CD14-positive monocyte (primary cell): ENCODE measurements at places on chromosomes 3 and 15.
A peak's percentile ranks its signal among the peaks of the same experiment; 100 is the strongest.

DNA sequence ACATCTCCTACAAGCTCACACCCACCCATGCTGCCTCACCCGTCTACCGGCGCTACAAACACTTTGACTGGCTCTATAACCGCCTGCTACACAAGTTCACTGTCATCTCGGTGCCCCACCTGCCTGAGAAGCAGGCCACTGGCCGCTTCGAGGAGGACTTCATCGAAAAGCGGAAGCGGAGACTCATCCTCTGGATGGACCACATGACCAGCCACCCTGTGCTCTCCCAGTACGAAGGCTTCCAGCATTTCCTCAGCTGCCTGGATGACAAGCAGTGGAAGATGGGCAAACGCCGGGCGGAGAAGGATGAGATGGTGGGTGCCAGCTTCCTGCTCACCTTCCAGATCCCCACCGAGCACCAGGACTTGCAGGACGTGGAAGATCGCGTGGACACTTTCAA, 2.1 kb downstream of the SNX33 start:
- no peak for DNase-seq

DNA sequence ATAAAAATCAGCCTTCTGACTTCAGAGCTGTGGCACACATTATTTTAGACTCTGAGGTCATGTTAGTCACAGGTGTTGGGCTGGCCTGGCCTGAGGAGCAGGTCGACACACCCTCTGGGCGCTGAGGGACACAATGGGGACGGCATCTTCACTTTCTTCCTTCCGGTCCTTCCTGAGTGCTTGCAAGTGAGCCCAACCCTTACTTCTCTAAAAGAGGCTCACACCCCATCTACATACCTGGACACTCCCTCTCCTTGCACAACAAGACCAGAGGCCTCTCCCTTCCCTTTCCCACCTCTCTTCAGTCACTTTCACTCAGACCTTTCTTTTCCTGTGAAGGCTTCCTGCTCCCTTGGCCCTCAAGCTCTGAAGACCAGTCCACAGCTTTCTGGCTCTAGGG, 85.4 kb downstream of the XXYLT1 start:
- no peak for DNase-seq

DNA sequence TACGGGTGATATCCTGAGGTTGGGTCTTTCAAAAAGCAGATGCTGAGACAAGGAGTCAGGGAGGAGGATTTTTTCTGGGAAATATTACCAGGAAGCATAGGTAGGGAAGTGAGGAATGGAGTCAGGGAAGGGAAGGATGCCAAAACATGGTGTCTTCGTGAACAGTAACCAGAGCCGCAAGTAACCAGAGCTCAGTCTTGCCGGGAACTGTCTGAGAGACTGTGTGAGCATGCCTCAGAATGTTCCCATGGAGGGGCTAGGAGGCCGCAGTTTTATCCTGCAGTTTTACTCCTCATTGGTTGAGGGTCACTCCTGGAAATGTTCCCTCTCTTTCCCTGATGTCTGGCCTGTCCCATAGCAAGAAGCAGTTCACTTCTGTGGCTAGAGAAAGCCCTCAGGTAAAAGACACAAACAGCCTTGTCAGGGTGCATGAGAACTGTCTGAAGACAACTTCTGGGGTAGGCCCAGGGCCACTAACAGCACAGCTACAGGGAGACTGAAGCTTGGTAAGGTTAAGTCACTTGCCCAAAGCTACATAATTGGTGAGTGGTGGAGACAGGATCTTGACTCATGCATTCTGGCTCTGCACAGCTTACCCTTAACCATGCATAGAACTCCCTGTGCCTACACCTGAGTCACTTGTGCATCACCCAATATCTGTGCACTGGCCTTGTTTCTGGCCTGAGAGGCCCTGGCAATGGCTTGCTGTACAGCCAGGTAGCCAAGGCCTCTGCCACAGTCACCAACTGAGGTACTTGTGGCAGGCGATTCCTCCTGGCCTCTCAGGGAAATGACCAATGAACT, 76.3 kb upstream of the FRMD4B start:
- DNase-seq = no peak

GRCh38 chr3:32596909-32597369, 26.3 kb upstream of the DYNC1LI1 start:
- no peak for DNase-seq

DNA sequence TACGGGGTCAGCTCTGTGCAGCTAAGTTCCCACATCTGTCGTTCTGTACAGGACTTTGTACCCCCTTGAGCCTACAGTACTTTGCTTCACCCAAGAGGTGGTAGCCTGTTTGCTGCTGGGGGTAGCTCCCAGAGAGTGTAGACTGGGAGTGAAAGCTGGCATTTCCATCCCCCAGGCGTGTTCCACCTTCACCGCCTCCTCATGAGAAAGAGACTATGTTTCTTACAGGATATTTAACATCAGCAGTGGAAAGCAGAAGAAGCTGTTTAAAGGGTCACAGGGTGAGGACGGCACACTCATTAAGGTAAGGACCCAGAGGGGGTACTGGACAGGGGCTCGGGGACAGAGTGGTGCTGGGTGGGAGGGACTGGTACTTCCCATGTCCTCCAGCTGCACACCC, 10.1 kb upstream of the JMJD7 start:
- no peak for DNase-seq

- no peak for DNase-seq
Observed at GRCh38 chr3:131174752-131175151, 148.1 kb downstream of the NEK11 start.

DNA sequence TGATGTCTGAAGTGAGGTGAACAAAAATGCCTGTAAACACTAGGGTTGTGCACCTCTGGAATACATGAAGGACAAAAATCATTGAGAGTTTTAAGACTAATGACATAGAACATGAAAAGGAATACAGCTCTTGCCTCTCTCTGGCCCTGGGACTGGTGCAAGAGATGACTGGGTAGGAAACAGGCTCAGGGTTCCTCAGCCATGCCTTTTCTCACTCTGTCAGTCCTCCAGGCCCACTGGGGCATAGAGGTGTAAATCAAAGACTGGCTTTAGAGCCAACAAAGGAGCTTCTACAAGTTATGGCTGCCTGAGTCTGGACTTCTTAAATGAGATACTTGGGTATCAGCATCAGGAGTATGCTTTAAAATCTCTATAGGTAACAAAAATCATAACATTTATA, 554.7 kb upstream of the KCNMB2 start:
- DNase-seq = no peak

DNA sequence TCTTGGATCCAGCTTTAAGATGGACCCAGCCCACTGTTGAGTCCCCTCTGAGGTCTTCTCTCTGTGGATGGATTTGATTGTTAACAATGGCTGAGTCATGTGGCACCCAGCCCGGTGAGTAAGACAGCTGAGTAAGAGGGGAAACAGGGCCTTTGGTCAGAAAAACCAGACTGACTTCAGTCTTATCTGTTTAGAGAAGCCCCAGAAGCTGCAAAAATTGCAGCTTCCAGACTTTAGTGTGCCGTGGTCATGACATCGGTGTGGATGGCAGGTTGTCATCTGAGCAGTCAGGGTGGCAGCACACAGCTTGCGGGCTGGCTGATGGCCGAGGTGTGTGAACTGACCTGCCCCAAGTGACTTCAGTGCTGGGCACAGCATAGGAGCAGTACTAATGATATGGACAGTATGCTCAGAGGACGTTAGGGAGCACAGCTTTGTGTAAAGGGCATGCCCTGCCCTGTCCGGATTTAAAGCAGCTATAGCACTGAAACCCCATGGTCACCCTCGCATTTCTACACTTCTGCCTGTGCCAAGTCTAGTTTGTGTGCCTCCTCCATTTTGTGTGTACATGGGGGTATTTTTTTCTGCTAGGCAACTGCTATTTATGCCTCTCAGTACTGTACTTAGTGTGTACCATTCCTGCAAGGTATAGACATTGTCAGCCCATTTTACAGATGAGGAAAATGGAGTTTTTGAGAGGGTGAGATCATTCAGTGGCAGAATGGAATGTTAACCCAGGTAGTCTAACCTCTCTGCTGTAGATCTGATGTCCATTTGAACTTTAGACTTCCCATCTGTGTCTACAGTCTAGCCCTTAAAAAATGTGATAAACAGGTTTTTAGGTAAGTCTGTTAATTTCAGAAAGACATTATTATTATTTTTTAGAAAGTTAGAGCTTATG, 44.4 kb downstream of the FLNB start:
- DNase-seq = peak; percentile 85

GRCh38 chr15:65922621-65923020, 53.3 kb downstream of the RAB11A start:
- DNase-seq = no peak

GRCh38 chr3:187902936-187903335, 157.7 kb upstream of the BCL6 start:
- peak; percentile 58 for DNase-seq

DNA sequence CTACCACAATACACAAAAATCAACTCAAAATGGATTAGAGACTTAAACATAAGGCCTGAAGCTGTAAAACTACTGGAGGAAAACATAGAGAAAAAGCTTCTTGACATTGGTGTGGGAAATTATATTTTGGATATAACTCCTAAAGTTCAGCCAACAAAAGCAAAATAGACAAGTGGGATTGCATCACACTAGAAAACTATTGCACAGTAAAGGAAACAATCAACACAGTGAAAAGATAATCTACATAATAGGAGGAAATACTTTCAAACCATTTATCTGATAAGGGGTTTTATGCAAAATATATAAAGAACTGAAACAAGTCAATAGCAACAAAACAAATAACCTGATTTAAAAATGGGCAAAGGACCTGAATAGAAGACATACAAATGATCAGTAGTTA, 37.6 kb upstream of the TP63 start:
- no peak for DNase-seq

DNA sequence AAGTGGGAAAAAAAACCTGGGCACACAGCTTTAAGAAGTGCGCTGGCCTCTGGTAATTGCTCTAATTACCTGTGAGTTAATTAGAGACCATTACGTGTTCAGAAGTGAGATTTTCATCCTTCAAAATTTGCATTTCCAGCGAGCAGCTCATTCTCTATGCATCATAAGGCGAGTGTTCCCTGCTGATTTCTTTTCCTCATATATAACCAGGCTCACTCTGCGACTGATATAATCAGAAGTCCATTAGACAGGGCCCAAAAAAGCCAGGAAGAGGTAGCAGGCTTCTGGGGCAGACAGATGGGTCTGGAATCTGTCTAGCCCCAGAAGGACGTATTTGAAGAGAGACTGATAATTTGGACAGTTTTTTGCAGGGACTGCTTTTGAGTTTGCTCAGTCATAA, 158.7 kb downstream of the MTHFS start:
- no peak for DNase-seq

DNA sequence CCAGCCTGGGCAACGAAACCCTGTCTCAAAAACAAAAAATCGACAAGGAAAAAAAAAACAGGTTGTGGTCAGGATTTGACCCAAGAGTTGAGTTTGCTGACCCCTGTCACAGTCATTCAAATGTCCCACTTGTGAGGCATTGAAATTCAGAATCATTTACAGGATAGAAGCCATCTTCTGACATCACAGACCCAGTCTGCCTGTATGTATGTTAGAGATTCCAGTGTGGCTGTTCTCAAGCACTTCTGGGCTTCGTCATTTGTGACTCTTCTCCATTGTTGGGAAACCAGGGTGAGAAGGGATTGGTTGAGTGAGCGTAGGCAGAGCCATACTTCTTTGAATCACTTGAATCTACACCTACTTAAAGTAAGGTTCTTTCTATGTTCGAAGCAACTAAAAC, 57.1 kb downstream of the LMLN start:
- no peak for DNase-seq

GRCh38 chr15:31408724-31409123, 82.1 kb downstream of the KLF13 start:
- DNase-seq = no peak

DNA sequence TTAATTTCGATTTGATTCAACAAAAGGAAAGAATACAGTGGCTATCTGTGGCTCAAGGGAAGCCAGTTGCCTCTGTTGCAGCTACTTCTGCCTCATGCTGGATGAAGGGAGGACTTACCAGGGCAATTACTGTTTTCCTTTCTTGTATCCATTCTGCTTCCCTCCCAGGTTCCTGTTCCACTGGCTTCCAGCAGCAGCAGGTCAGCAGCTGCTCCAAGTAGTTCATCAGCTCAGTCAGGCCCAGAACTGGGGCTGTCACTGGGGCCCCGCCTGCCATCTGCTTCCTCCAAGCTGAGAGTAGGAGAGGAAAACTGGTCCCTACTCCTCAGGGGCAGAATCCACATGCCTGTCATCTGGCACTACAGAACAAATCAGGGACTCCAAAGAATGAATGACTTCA, 48.6 kb upstream of the ULK4 start:
- no peak for DNase-seq

DNA sequence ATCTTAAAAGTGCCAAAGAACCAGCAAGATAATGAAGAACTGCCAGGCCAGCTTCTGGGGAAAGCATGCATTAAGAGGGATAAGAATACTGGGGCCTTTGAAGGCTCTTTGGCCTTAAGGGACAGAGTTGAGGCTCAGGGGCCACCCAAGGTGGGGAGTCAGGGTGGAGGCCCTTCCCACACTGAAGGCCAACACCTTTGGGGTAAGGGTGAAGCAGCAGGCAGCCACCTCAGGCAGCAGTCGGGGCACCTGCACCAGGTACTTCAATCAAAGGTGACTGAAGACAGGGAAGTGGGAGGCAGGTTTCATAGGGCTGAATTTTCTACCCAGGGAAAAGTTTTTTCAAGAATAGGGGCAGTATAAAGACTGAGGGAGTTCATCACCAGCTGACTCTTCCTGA, 87.7 kb upstream of the KLF13 start:
- no peak for DNase-seq

- DNase-seq = no peak
Observed at GRCh38 chr3:153618176-153618575, 456.1 kb downstream of the RAP2B start.

GRCh38 chr3:14514323-14514720, 25.8 kb downstream of the GRIP2 start:
- DNase-seq = no peak

GRCh38 chr15:37873336-37873735, 61.1 kb upstream of the TMCO5A start:
- DNase-seq = no peak

GRCh38 chr3:186107215-186108105, 1.4 kb downstream of the ETV5 start:
- peak; percentile 42 for DNase-seq

DNA sequence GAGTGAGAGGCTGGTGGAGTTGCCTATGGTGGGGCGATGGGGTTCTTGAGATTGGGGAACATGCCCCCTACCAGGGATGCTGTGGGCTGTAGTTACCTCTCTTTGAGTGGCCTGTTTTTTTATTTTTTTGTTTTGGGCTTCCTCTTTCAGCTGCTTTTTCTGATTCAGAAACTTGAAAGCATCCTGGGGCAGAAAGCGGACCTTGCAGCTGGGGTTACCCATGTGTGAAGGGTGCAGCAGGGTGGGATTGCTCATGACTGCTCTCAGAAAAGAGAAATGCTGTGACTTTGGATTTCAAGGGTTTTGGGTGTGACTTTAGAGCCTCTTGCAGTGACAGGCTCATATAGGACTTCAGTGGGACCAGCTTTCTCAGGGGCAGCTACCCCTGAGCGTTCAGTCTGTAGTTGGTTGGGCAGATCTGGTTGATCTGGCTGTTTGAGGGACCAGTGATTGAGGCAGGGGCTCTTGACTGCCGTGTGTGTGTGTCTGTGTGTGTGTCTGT, 1.8 kb downstream of the LIMD1 start:
- peak; percentile 85 for DNase-seq

- DNase-seq = no peak
Observed at GRCh38 chr15:83695901-83696425, 42.0 kb downstream of the ADAMTSL3 start.

- no peak for DNase-seq
Observed at GRCh38 chr15:29278436-29279105, 8.9 kb upstream of the NSMCE3 start.

GRCh38 chr3:127652246-127652995, 20.3 kb upstream of the ABTB1 start:
- DNase-seq = peak; percentile 66
